Smooth muscle cell of trachea (primary cell): ENCODE measurements at places on chromosomes 5 and 9. TPM values are rescaled to one million over a fixed set of nuclear protein-coding genes. Genes with fewer than 3 reads are reported as not detected.

Gene PCDHB2
- 0.58 and 3.0 TPM in 2 replicates for total RNA-seq

Gene TMEM232
- 7.0 and 7.6 TPM in 2 replicates for total RNA-seq

Gene RAPGEF1
- 18.6 and 35.9 TPM in 2 replicates for total RNA-seq

Gene PCDHB11
- 0.50 TPM in 1 of 2 replicates, not detected in the other for total RNA-seq
